Foreskin melanocyte (primary cell): ENCODE measurements at places on chromosomes 11 and 22.

GRCh38 chr11:114775875-114776621, 97.7 kb downstream of the NXPE2 start:
- no peak for DNase-seq

DNA sequence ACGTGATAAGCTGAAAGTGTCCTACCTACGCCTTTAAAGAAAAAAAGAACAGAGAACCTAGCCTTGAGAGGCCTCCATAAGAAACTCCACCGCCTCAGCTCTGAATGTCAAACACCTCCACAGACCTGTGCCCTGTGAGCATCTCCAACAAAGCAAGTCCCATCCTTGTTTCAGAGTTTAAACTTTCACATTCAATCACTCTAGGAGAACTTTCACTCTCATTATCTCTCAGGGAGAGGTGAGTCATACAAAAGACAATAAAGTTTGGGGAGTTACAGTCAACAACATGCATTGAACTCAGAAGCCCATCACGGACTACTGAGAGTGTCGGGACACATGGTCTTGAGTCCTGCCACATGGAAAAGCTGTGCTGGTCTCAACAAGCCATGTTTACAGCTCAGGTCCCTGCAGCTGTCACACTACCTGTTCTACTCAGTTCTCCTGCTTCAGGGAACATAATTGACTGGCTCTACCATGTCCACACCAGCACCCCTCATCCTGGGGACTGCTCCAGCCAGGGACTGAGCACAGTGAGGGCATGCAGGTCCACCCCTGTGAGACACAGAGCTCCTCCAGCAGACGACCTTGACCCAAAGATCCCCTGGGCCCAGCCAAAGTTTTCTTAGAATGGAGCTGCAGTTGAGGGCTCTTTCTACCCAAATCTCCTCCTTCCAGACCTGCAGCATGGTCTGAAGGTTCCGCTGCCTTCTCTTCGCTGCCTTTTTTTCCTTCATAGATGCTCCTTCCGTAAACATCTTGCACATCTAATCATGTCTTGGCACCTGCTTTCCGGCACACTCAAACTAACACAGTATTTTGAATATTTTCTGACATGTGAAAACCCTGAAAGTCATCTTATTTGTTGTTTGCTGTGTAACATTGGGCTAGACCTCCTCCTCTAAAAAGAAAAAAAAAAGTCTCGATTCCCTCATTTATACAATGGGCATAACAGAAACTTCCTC, 114.9 kb downstream of the ETS1 start:
- DNase-seq, result no peak

GRCh38 chr11:60338053-60338452, 11.0 kb downstream of the MS4A6E start:
- no peak for DNase-seq

GRCh38 chr11:33652431-33652830, 48.2 kb downstream of the C11orf91 start:
- DNase-seq, result no peak

DNA sequence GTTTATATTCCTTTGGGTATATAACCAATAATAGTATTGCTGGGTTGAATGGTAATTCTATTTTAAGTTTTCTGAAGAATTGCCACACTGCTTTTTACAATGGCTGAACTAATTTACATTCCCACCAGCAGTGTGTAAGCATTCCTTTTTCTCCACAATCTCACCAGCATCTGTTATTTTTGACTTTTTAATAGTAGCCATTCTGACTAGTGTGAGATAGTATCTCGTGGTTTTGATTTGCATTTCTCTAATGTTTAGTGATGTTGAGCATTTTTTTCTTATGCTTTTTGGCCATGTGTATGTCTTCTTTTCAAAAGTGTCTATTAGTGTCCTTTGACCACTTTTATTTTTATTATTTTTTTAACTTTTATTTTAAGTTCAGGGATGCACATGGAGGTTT, 275.3 kb downstream of the METTL15 start:
- no peak for DNase-seq

- DNase-seq, result no peak
Observed at GRCh38 chr11:94757037-94757735, 11.0 kb upstream of the AMOTL1 start.

- no peak for DNase-seq
Observed at GRCh38 chr22:19991645-19992451, 24.8 kb downstream of the ARVCF start.

GRCh38 chr22:23408321-23408720, 171.8 kb downstream of the IGLL1 start:
- peak; percentile 81 for DNase-seq

- DNase-seq, result no peak
Observed at GRCh38 chr11:15062599-15062998, 10.8 kb upstream of the CALCB start.

GRCh38 chr11:86670911-86671310, 1.5 kb downstream of the ME3 start:
- DNase-seq, result no peak

DNA sequence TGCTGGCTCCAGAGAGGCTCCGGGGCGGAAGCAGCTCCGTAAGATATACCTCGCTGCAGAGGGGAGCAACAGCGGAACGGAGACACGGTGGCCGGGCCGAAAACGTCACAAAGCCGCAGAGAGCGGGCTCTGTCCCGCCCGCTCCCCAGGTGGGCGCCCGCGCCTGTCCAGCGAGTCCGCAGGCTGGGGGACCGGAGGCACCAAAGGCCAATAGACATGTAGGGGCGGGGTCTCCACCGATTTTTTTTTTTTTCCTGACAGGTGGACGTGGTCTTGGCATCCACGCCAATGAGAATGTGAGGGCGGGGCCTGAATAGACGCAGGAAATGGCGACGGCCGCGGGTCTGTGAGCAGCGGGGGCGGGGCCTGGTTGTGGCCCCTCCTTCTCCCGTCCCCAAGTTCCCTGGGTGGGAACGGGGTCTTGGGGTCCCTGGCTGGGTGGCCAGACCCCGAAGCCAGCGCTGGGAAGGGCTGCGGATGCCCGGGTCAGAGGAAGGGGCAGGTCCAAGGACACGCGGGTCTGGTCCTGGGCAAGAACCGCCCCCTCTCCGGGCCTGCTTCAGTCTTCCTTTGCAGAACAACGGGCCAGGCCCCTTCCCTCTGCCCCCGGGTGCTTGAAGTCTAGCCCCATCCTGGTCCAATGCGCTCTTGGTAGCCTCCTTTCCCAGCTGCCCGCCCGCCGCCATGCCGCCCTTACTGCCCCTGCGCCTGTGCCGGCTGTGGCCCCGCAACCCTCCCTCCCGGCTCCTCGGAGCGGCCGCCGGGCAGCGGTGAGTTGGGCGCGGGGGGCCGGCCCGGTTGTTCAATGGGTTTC, at the start of gene DNAJC4:
DNAJC4 (plus strand) TSS at position 378 of the 814 bp plus-strand sequence; CDS start at position 685, 307 bp downstream.
- peak; percentile 70 for DNase-seq

- no peak for DNase-seq
Observed at GRCh38 chr22:35257002-35257320, 332 bp upstream of the HMGXB4 start.

DNA sequence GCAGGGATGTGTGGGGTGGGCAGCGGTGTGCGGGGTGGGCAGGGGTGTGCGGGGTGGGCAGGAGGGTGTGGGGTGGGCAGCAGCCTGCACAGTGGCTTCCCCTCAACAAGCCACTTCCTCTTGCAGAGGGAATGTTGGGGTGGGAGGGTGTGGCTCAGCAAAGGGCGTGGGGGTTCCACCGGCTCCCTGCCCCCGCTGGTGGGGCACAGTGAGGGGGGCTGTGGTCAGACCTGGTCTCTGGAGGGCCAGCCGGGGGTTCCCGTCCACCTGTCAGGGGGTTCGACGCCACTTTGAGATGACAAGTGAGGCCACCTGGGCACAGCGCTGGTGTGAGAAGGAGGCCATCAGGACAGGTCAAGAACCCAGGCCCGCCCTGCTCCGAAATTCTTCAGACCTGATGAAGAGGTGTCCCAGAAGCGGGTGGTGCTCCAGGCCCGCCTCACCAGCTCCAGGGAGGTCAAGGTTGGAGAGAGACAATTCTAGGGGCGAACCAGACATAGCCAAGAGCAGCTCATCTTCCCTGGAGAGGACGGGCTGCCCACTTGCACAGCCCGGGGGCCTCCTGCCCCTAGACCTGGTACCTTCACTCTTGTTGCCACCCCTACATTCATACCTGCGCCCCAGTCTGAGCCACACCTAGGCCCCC, 1.3 kb downstream of the C11orf21 start:
- no peak for DNase-seq

GRCh38 chr11:61345954-61346843, 13.2 kb downstream of the TKFC start:
- no peak for DNase-seq

- DNase-seq, result no peak
Observed at GRCh38 chr22:38190581-38190980, 9.0 kb upstream of the PLA2G6 start.

DNA sequence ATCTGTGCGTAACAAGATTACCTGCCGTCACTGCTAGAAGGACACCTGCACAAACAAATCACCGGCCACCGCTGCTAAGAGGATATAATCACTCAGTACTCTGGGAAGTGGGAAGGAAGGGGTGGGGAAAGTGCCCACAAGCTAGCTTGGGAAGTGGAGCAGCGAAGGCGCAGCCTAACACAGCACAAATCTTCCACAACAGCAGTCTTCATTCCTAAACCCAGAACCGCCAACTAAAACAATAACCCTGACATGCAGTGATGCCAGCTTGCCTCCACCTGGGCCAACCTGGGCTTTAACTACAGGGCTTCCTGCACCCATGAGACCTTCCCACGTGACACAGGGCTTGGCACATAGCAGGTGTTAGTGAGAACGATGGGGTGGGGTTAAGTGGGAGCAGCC, 5.1 kb downstream of the DGCR2 start:
- DNase-seq, result no peak

GRCh38 chr11:14529951-14530350, 9.8 kb upstream of the PSMA1 start:
- DNase-seq, result no peak

DNA sequence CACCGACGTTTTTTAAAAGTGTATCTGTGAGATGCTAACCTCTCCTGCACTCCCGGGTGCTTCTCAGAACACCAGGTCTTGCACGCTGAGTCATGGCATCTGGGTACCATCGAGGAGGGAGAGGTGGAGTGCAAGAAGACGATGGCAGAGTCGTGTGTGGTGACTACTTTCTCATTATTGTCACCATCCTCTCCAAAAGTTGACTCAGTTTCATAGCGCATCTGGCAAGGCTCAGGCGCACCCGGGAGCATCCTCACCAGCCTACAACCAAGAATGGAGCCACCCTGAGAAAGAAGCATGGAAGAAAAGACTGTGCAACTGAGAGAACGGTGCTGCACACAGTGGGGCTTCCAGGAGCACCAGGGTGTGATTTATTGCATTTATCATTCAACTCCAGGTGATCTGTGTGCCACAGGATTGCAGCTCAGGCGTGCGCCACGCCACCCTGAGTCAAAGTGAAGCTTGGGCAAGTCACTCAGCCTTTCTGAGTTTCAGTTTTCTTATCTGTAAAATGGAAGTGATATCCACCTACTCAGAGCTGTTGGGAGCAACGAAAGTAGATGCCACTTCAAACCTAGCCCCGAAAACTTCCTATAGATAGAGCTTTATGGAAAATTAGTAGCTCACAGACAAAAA, 65.4 kb downstream of the LINC01488 start:
- no peak for DNase-seq

DNA sequence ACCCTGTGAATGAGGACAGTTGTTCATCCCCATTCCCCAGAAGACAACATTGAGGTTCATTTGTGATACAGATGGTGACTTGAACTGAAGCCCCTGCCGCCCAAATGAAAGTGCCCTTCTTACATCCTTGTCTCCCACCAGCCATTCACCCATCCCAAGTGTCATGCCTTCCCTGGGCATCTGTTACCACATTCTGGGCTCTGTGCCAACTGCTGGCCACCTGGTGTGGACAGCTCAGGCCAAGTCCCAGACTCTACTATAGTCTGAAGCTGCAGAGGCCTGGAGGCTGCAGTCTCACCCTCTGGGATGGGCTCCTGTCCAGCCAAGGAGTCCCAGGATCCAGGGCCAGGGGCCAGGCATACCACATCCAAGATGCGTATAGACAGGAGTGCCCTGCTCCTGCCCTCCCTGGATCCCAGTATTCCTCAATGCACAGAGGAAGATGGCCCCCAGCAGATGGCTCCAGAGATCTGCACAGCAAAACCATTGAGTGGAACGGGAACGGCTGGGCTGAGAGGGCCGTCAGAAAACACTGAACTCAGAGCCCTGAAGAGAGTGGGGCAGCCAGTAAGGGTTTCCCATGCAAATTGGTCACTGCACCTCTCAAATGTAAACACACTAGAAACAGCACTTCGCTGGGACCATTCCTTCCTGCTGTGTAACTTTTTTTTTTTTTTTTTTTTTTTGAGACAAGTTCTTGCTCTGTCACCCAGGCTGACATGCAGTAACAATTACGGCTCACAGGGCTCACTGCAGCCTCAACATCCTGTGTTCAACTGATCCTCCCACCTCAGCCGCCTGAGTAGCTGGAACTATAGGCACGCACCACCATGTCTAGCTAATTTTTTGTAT, 22.8 kb downstream of the ARRB1 start:
- DNase-seq, result no peak

GRCh38 chr11:20563866-20564265, 35.5 kb upstream of the SLC6A5 start:
- DNase-seq, result no peak

DNA sequence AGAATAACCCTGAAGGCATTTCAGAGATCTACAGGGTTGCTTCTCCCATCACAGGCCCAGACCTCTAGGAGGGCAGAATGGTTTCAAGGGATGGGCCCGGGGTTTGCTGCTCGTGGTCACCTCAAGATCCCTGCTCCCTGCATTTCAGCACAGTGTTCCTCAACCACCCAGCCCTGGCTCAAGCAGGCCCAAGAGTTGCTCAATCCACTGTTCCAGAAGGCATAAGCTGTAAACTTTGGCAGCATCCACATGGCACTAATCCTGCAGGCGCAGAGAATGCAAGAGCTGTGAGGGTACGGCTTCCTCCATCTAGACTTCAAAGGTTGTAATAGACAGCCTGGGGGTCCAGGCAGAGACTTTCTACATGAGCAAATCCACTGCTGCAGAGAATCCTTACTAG, 225.0 kb upstream of the UBASH3B start:
- no peak for DNase-seq

DNA sequence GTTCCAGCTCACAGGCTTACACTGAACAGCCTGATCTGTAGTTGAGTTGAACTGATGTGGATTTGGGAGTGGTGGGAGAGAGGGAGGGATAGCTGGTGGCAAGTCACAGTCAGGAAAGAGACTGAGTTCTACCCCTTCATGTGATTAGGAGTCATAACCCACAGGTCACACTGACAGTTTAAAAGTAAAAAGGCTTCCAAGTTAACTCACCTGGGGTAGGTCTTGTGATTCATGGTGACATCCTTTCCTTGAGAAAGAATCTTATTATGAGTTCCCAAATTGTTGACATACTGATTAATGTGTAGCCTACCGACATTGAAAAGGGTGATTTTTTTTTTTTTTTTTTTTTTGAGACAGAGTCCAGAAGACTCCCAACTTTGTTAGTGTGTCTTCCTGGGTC, 5.4 kb downstream of the IZUMO1R start:
- DNase-seq, result no peak
